Brain (organoid and tissue), 16 donors: ENCODE measurements at places on chromosomes 5 and 9.

DNA sequence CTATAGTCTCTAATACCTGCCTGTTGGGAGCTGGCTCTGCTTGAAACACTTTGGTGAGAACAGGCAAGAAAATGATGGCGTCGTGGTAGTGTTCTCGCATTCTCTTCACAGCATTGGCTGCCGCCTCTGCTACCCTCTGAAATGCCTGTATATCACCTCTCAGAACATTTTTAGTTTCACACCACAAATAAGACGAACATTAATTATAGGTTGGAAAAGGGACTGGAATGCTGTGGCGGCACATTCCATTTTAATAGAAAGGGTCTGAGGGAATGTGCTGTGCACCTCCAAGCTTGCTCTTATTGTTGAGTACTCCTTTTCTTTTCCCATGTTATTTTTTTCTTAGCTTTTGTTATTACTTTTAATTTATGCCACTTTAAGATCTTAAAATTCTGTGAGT, 134.6 kb upstream of the HMHB1 start:
- DNase-seq = no peak

DNA sequence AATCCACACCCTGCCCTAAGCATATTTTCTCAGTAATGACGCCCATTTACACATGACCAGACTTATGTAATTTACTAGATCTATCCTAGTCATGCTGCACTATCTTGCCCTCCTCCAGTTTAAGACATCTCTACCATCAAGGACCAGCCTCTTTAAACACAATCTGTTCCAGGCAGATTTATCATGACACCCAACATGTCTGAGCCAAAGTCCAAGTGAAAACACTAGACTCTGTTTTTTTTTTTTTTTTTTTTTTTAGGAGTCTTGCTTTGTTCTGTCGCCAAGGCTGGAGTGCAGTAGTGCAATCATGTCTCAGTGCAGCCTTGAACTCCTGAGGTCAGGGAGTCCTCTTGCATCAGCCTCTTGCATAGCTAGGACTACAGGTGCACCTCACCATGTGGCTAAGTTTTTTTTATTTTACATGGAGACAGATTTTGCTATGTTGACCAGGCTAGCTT, 354.6 kb downstream of the ARRDC3 start:
- no peak for DNase-seq

GRCh38 chr9:134496413-134497282, 145.0 kb upstream of the COL5A1 start:
- no peak for DNase-seq

- no peak for DNase-seq
Observed at GRCh38 chr5:149412783-149413476, 33.8 kb upstream of the IL17B start.

GRCh38 chr9:112754578-112754977, 4.0 kb downstream of the SNX30 start:
- no peak for DNase-seq

GRCh38 chr9:91736898-91737601, 213.0 kb downstream of the ROR2 start:
- no peak for DNase-seq

DNA sequence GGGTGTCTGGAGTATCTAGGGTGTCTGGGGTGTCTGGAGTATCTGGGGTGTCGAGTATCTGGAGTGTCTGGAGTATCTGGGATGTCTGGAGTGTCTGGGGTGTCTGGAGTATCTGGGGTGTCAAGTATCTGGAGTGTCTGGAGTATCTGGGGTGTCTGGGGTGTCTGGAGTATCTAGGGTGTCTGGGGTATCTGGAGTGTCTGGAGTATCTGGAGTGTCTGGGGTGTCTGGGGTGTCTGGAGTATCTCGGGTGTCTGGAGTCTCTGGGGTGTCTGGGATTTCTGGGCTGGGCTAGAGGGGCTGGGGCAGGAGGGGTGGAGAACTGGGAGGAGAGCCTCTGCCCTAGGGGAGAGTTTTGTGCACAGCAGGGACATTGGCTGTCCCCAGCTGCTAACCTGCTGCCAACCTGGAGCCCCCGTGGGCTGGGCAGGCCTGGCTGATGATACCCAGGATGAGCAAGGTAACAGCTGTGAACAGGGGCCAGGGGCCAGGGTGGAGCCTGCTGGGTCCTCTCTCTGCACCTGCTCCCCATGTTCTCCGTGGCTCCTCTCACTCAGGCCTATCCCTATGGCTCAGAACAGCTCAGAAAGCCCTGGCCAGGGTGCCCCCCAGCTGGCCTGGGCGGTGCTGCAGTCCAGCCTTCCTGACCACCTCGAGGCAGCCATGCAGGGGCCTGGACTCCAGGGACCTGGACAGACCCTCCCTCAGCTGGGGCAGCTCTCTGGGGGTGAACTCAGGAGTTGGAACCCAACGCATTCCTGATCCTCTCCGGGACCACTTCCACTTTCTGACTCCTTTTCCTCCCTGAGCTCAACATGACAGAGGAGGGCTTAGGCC, 29.9 kb downstream of the LHX3 start:
- no peak for DNase-seq

- DNase-seq = no peak
Observed at GRCh38 chr9:98291820-98292219, 36.4 kb upstream of the TBC1D2 start.

DNA sequence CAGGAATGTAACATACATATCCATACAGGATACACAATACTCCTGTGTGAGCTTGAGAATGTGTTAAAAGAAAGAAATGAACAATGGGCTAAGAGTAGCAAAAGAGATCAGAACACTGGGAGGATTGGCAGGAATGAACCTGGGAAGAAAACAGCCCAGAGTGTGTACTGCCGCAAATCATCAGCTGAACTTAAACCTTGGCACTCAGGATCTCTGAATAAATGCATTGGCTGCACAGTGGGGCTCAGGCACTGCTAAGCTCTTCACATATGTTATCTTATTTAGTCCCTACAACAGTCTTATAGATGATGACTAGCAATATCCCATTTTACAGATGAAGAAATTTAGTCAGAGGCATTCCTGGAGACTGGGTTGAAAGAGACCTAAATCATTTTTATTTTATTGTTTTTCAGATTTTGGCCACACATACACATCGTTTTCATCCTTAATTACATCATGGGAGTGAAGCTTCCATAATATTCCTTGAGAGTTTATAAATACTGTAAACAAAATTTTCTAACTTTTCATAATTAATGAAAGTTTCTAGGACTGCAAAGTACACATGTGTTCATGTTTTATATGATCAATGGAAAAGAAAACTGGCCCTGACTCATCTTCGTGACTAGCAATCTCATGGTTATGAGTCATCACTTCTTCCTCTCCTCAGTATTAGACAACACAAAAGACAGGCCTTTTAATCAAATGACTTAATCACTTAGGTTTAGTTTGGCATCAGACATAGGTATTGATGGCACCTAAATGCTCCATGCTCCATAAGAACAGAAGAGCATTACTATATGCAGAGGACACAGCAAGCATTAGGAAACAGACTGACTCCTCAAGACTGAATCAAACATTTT, 59.2 kb downstream of the CDH18 start:
- no peak for DNase-seq

DNA sequence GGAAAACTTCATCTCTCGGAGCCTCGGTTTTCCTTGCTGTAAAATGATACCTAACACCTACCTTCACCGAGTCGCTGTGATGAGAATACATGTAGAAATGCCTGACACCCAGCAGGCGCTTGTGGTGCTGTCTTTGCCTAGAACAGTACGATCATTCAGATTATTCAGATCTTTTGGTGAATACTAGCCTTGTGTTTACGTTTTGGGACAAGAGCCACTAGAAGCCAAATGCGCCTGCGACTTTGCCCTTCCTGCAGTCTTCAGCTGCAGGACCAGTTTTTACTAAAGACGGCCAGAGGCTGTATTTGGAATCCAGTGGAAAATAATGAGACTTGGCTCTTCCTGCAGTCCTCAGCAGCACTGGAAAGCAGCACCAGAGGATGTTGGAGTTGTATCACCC, 189.6 kb downstream of the TRIO start:
- DNase-seq = peak; percentile 49

DNA sequence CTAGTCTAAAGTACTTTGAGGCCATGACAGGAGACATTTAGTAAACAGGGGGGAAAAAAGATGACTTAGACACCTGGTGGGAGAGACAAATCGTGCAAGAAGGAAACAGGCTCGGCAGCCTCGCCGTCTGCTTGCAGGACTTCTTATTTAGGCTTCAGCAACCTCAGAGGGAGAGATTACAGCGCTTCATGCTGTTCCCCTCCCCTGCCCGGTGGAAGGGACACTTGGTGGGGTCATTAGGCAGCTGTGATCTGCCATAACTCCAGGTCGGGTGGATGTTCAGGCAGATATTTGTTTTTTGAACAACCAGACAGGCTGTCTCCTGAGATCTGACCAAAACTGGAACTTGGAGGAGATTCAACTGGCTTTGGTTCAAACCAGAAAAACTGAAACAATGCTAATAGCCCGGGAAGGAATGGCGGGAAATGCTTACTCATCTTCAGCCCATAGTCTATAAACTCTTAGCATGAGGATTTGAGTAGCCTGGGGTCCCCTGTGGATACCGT, 38.1 kb upstream of the CD180 start:
- DNase-seq = peak; percentile 32

- no peak for DNase-seq
Observed at GRCh38 chr9:69115621-69116020, 58.5 kb upstream of the TJP2 start.

DNA sequence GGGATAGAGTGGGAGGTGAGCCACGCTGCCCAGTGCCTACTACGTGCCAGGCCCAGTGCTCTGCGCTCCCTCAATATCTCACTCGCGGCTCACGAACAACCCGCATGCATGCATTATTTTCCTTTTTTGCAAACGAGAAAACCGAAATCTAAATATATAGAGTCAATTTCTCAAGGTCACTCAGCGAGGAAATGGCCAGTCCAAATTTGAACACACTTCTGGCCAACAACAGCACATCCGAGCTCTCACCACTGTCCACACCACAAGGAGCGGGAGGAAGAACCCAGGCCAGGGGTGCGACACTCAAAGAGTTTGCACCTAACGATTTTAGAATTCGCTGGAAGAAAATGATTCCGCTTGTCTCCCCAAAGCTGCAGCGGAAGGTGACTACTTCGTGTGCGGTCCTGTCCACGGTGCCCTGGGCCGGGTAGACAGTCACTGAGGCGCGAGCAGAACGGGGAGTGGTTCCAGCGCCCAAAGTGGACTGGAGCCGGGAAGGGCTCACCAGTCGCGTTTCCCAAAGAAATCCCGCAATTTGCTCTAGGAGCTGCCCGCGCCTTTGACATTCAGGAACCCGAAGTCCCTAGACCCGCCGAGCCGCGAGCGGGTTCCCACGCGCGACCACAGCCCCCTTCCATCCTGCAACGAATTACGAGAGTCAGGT, 1.1 kb upstream of the TLX3 start:
- DNase-seq = peak; percentile 64

GRCh38 chr5:83085106-83085505, 7.8 kb downstream of the XRCC4 start:
- DNase-seq = no peak

- DNase-seq = peak; percentile 30
Observed at GRCh38 chr5:108703313-108703712, 44.4 kb upstream of the FER start.

DNA sequence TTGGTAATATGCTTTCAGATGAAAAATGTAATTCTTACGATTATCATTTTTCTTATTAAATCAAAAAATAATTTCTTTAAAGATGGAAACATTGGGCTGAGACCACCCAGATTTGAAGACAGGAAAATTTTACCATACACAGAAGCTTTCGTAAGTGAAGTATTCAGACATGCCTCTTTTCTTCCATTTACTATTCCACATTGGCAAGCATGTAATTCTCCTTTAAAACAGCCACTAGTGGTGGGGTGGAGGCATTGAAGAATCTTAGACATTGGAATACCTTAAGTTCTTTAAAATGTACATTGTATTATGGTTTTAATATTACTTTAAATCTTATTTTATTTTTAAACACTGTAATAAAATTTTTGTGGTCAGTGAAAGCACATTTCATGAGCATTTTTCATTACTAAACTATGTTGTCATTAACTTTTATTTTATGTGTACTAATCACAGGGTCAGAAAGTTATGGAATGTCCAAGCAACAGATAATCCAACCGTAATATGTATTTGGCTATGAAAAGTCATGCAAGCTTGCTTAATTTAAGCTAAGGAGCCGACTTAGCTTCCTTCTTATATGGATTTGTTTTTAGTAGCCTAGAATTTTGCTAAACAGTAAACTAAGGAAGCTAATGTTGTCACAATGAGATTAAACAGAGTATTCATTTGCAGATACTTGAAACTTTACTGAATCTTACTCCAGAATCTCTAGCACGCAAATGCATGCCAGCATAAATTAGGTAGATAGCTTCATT, 97.4 kb upstream of the ALDH1A1 start:
- DNase-seq = no peak

DNA sequence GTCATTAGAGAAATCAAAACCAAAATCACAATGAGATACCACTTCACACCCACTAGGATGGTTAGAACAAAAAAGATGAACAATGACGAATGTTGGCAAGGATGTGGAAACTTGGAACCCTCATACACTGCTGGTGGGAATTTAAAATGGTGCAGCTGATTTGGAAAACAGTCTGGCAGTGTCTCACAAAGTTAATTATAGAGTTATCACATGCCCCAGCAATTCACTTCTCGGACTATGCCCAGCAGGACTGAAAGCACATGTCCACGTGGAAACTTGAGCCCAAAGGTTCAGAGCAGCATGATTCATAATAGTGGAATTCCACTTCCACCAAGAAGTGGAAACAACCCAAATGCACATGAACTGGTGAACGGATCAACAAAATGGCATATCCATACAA, 85.0 kb upstream of the HRH2 start:
- DNase-seq = no peak

GRCh38 chr5:96978812-96979449, 43.1 kb downstream of the LNPEP start:
- DNase-seq = no peak

- DNase-seq = no peak
Observed at GRCh38 chr5:173530547-173530946, 85.9 kb downstream of the BOD1 start.

- no peak for DNase-seq
Observed at GRCh38 chr9:134433909-134434882, 107.9 kb downstream of the RXRA start.
